Amygdala (tissue), 56 donors: ENCODE measurements at places on chromosomes 1 and 21.

GRCh38 chr21:46323227-46323709 lies 402 bp downstream of the C21orf58 start:
- DNase-seq, result no peak

GRCh38 chr1:4020449-4020848 lies 120.4 kb upstream of the C1orf174 start:
- DNase-seq, result no peak

DNA sequence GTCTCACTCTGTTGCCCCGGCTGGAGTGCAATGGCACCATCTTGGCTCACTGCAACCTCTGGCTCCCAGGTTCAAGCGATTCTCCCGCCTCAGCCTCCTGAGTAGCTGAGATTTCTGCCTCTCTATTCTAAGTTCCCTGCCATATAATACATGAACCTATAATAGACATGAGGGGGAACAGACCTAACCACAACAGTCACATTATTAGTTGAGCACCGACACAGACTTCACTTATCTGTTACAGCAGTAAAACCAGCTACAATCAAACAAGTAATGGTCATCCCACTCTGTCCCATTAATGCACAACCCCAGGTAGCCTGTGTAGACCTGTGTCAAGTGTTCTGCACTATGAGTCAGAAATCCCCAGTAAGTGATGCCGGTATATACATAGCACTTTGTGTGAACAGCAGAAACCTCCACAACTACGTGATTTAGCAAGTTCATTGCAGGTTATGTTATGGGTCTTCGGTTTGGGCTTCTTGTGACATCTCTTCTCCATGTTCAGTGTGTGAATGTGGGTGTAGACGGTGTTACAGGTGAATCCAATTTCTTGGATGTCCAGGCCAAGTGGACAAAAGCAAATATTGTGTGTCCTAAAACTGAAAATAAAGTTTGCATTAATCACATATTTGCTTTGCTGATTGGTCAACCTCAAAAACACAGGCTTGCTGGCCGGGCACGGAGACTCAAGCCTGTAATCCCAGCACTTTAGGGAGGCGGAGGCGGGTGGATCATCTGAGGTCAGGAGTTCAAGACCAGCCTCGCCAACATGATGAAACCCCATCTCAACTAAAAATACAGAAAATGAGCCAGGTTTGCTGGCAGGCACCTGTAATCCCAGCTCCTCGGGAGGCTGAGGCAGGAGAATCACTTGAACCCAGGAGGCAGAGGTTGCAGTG lies 3.6 kb downstream of the MMACHC start:
- no peak for DNase-seq

- no peak for DNase-seq
These were observed 89.1 kb downstream of the CLEC20A start for GRCh38 chr1:178407655-178408054.
